NCI-H460 (cell line): ENCODE measurements at places on chromosomes 16 and 17.

GRCh38 chr17:48261297-48261880 is 153.8 kb downstream of the SNX11 start:
- peak; percentile 40 for DNase-seq

GRCh38 chr17:82675476-82676245 is 22.8 kb downstream of the RAB40B start:
- DNase-seq: no peak

GRCh38 chr17:5695480-5695879 is 111.2 kb upstream of the NLRP1 start:
- DNase-seq: no peak

- DNase-seq: no peak
Measured at GRCh38 chr16:55039511-55039910, 108.8 kb downstream of the IRX5 start.

DNA sequence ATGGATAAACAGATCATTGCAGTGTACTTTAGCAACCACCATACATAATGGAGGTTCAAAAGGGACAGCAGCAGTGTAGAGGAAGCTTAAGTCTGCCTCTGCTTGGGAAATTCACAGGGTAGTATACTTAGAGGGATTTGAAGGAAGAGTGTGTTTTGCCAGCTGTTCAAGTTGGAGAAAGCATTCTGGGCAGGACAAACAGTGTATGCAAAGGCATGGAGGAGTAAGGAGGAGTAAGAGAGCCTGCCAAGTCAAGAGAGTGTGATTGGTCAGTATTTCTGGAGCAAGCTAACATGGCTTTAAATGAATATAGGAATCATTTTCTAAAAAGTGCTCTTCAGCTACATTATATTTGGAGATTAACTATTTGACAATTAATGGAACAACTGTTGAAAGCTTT is 22.9 kb upstream of the PHAF1 start:
- no peak for DNase-seq
